Immature natural killer cell (primary cell): ENCODE measurements at places on chromosomes 6 and 20. TPM values are rescaled to one million over a fixed set of nuclear protein-coding genes. Genes with fewer than 3 reads are reported as not detected.

The SLC12A5 gene
- polyA plus RNA-seq: 1.8 TPM

GRCh38 chr6:115602466-115602865, 458.2 kb downstream of the FRK start:
- H3K4me1 ChIP-seq: no peaks in the 10 kb centered on the region
- H3K27ac ChIP-seq: no peak overlapping the region
- H3K4me3 ChIP-seq: no peak overlapping the region
- no peaks in the 10 kb centered on the region for H3K36me3 ChIP-seq

- H3K36me3 ChIP-seq: peaks cover 15% of the 10 kb centered on the region
- no peak overlapping the region for H3K4me3 ChIP-seq
- no peak for DNase-seq
- H3K27ac ChIP-seq: no peak overlapping the region
Measured at GRCh38 chr20:38969708-38970107, 7.6 kb downstream of the DHX35 start.

The PNPLA1 gene
- polyA plus RNA-seq: not detected

The MYH7B gene
- not detected for polyA plus RNA-seq

The POM121L2 gene
- polyA plus RNA-seq: not detected

- DNase-seq: peak; percentile 17
- H3K4me3 ChIP-seq: peak overlapping the region; percentile 97
- H3K4me1 ChIP-seq: peaks cover 54% of the 10 kb centered on the region
- peak overlapping the region; percentile 93 for H3K27ac ChIP-seq
- no peaks in the 10 kb centered on the region for H3K36me3 ChIP-seq
- peaks cover 10% of the 10 kb centered on the region for H3K27me3 ChIP-seq
Measured at GRCh38 chr20:34110745-34111641, 1.1 kb downstream of the EIF2S2 start.

The CEP250 gene
- polyA plus RNA-seq: 22.4 TPM

The PHACTR3 gene
- not detected for polyA plus RNA-seq

The KIF25 gene
- not detected for polyA plus RNA-seq

The TRIM40 gene
- polyA plus RNA-seq: not detected

GRCh38 chr6:84269947-84270733, 42.7 kb upstream of the CEP162 start:
- H3K27ac ChIP-seq: no peak overlapping the region
- no peaks in the 10 kb centered on the region for H3K36me3 ChIP-seq
- DNase-seq: no peak
- no peak overlapping the region for H3K4me3 ChIP-seq
- H3K27me3 ChIP-seq: peaks cover 2% of the 10 kb centered on the region

The MLIP gene
- polyA plus RNA-seq: not detected

DNA sequence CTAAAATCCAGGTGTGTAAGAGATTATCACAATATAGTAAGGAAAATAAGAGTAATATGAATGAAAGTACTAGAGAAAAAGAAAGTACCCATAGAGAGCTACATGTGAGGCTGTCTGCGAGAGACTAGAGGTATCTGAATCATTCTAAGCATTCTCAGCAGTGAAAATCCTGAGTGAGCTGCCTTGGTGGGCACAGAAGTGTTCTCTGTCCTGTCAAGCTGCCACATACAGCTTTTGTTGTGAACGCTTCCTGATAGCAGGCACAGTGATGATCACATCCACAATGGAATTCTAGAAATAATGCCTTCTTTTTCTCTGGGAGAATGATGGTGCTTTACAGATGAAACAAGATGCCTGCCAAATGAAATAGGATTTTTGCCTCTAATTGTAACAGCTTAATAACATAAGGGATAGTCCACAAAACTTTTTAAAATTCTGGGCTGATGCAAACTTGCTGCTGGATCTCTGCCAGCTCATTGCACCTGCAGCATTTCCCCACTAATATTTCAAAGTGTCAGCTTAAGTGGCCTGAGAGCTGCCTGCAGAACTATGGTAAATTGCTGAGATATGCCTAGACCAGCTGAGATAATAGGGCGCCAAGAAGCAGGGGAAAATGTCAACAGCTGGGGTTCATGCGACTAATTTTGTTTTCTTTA, 620.5 kb downstream of the DOK5 start:
- no peaks in the 10 kb centered on the region for H3K4me1 ChIP-seq
- no peak for DNase-seq
- peaks cover 1% of the 10 kb centered on the region for H3K27me3 ChIP-seq
- H3K27ac ChIP-seq: no peak overlapping the region

DNA sequence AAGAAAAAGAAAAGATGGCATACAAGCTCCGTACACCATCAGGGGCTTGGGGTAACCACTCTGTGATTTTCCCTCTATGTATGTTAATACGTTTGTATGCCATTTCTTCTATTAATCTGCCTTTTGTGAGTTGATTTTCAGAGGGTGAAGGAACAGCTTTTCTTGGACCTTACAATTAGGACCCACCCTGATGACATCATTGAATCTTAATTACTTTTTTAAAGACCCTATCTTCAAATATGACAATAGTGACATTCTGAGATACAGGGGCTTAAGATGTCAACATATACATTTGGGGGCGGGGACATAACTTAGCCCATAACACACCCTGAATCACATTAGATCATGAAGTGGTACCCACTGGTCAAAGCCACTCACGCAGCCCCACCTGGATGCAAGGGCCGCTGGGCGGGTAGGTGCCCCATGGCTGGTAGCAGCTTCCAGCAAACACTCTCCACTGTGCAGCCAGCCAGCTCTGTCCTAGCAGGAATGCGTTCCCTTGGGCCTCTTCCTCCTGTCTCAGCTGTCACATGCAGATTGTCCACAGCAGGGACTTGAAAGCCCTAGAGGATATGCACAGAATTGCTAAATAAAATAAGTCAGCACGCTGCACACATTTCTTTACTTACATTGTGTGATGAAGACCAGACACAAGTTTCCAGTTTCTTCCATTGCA, 74.5 kb downstream of the FOXF2 start:
- peaks cover 8% of the 10 kb centered on the region for H3K27me3 ChIP-seq
- no peak for DNase-seq
- H3K4me3 ChIP-seq: no peak overlapping the region
- H3K27ac ChIP-seq: no peak overlapping the region
- H3K4me1 ChIP-seq: no peaks in the 10 kb centered on the region
- no peaks in the 10 kb centered on the region for H3K36me3 ChIP-seq

DNA sequence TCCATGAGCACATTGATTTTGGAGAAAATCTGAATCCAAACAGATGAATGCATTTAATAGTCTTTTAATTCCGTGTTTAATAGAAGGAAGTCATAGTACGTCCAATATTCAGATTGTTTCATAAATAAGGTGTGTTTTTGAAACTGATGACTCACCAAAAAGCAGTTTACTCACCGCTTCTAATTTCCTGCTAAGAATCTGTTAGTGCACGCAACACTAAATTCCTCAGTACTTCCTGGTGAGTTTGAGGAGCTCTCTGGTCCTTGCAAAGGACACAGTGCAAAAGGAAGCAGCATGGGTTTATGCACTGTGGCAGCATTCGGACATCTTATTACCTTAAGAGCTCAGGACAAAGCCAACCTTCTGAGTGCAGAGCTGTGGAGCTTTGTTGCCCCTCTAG, 2.3 kb upstream of the ADGRF1 start:
- no peak overlapping the region for H3K4me3 ChIP-seq
- no peaks in the 10 kb centered on the region for H3K4me1 ChIP-seq
- no peak overlapping the region for H3K27ac ChIP-seq
- no peaks in the 10 kb centered on the region for H3K36me3 ChIP-seq
- no peak for DNase-seq

- H3K4me3 ChIP-seq: no peak overlapping the region
- H3K36me3 ChIP-seq: no peaks in the 10 kb centered on the region
- no peak for DNase-seq
- peaks cover 31% of the 10 kb centered on the region for H3K4me1 ChIP-seq
- H3K27ac ChIP-seq: no peak overlapping the region
Measured at GRCh38 chr6:157830354-157831017, 7.4 kb downstream of the SNX9 start.

- H3K27ac ChIP-seq: no peak within 1 kb of the TSS
- no peaks in the 10 kb centered on the region for H3K36me3 ChIP-seq
- DNase-seq: peak; percentile 78
- peaks cover 17% of the 10 kb centered on the region for H3K4me1 ChIP-seq
- peak within 1 kb of the TSS; percentile 75 for H3K4me3 ChIP-seq
Measured at GRCh38 chr6:44223319-44224028, at the start of gene SLC29A1. Gene SLC29A1, plus strand, starts transcription at chr6:44223595. Its CDS starts 3,719 bp downstream, at chr6:44227314.

The WFDC10B gene
- polyA plus RNA-seq: not detected

DNA sequence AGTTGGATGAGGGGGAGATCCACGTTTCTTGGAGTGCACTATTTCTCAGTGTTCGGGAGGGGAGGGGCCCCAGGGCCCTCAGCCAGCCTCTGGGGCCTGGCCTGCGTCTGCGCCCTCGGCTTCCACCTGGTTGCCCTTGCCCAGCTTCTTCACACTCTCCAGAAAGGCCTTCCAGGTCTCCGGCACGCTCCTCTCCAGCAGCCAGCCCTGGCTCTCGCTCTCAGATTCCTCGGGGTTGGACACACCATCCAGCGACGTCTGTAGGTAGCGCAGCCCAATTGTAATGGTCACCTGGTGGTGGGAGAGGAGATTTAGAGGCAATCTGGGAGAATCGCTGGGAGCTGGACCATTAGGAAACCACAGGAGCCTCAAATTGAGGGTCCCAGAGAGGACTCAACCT, 24.2 kb downstream of the PRPH2 start:
- DNase-seq: no peak
- H3K27ac ChIP-seq: no peak overlapping the region
- no peaks in the 10 kb centered on the region for H3K27me3 ChIP-seq
- H3K4me1 ChIP-seq: peaks cover 23% of the 10 kb centered on the region
- peaks cover 3% of the 10 kb centered on the region for H3K36me3 ChIP-seq

- DNase-seq: no peak
- peaks cover 32% of the 10 kb centered on the region for H3K36me3 ChIP-seq
- H3K27me3 ChIP-seq: peaks cover 2% of the 10 kb centered on the region
Measured at GRCh38 chr6:18148304-18149025, 6.4 kb downstream of the TPMT start.

GRCh38 chr6:138182939-138183789, 21.4 kb downstream of the ARFGEF3 start:
- H3K36me3 ChIP-seq: peaks cover 4% of the 10 kb centered on the region
- no peak overlapping the region for H3K4me3 ChIP-seq
- H3K27ac ChIP-seq: no peak overlapping the region
- no peaks in the 10 kb centered on the region for H3K27me3 ChIP-seq
- no peaks in the 10 kb centered on the region for H3K4me1 ChIP-seq

DNA sequence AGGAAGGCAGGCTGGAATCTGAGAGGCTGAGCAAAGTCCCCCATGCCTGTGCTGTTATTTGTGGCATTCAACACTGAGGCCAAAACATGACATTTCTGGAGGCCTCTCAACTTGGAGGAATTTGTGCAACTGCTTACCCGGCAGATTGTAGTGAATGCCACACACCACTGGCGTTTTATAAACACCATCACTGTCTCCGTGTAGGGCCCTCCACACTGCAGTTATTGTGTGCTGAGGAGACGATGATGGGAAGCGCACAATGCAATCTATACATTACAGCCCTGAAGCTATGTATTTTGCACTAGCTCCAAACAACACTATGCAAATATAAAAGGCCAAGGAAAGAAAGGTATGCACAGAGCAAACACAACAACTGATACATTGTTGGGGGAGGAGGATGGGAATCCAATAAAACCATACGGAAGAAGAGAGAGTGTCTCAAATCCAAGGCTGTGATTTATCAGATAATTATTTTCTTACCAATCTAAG, 106.5 kb downstream of the SMLR1 start:
- no peak overlapping the region for H3K27ac ChIP-seq
- no peaks in the 10 kb centered on the region for H3K27me3 ChIP-seq
- no peak for DNase-seq
- H3K4me3 ChIP-seq: no peak overlapping the region
- no peaks in the 10 kb centered on the region for H3K36me3 ChIP-seq
- H3K4me1 ChIP-seq: no peaks in the 10 kb centered on the region

- H3K4me3 ChIP-seq: no peak overlapping the region
- no peak overlapping the region for H3K27ac ChIP-seq
- DNase-seq: no peak
- no peaks in the 10 kb centered on the region for H3K36me3 ChIP-seq
- H3K4me1 ChIP-seq: no peaks in the 10 kb centered on the region
- peaks cover 3% of the 10 kb centered on the region for H3K27me3 ChIP-seq
Measured at GRCh38 chr6:17574866-17575560, 25.1 kb upstream of the FAM8A1 start.

- H3K4me3 ChIP-seq: no peak overlapping the region
- peaks cover 49% of the 10 kb centered on the region for H3K4me1 ChIP-seq
- no peak for DNase-seq
- peak overlapping the region; percentile 40 for H3K27ac ChIP-seq
- H3K36me3 ChIP-seq: peaks cover 18% of the 10 kb centered on the region
- H3K27me3 ChIP-seq: no peaks in the 10 kb centered on the region
Measured at GRCh38 chr6:42436825-42437224, 14.9 kb downstream of the TRERF1 start.

The EYA4 gene
- polyA plus RNA-seq: not detected

The BNIP5 gene
- not detected for polyA plus RNA-seq

DNA sequence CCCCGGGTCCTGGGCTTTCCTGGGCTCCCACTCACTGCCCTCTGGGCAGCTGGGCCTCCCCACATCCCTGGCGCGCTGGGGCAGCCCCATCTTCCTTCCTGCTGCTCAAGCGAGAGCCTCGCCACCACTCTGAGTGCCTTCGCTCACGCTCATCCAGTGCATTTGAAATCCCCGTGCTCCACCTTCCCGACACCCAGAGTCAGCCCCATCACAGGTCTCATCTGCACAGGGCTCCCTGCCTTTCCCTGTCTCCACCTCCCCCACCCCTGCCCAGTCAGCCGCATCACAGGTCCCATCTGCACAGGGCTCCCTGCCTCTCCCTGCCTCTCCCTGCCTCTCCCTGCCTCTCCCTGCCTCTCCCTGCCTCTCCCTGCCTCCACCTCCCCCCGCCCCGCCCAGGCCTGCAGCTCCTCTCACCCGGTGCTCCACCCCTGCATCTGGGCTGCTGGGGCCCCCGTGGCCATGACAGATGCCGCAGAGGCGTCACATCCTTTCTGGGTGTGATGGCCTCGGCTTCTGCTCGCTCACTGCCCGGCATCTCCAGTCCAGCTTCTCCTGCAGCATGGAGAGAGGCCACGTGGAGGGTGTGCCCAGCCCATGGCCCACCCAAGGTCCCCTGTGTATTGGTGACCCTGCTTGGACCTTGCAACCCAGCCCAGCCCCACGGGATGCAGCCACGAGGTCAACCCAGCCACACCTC, 9.0 kb upstream of the BHLHE23 start:
- no peak overlapping the region for H3K4me3 ChIP-seq
- H3K4me1 ChIP-seq: no peaks in the 10 kb centered on the region
- H3K27ac ChIP-seq: no peak overlapping the region
- H3K27me3 ChIP-seq: peaks cover 29% of the 10 kb centered on the region

The HDGFL1 gene
- not detected for polyA plus RNA-seq

DNA sequence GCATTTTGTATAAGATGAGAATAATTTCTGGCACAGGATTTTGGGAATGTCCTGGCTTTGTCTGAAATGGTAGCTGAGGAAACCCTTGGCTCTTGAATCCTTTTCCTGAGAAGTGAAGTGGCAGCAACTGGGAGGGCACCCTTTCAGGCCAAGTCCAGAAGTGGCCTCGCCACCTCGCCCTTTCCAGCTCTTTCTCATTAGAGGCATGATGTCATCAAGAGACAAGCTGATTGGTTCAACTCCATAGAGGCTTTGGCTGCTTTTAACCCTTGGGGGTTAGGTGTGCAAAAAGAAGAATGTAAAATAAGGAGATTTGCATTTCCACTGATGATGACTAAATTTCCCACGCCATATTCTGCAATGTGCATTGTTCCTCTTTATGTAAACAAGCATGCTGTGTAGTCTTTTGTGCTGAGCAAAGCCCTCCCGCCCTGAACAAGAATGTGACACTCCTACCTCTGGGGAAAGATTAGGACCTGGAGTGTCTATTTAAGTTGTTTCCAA, 116.5 kb downstream of the TCP11 start:
- DNase-seq: no peak
- H3K36me3 ChIP-seq: peaks cover 1% of the 10 kb centered on the region
- peaks cover 14% of the 10 kb centered on the region for H3K4me1 ChIP-seq
- H3K27ac ChIP-seq: no peak overlapping the region
- no peak overlapping the region for H3K4me3 ChIP-seq
- H3K27me3 ChIP-seq: no peaks in the 10 kb centered on the region

The DNMT3B gene
- 0.32 TPM for polyA plus RNA-seq
